ENCODE measurements at places on chromosomes 6 and 20.

DNA sequence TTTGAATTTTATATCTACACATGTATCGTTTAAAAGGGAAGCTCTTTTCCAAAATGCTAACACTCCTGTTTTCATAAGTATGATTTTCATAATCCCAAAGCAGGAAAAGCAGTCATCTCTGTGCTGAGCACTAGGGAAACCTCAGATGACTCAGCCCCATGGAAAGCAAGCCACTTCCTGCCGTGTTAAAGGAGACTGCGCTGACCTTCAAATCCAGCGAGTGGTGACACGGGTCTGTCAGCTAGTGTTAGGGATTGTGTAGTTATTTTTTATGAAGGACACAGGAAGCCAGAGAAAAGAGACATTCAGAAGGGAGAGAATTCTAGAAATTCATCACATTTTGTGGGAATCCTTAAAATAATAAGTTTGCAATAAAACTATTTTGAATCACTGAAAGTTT is 57.0 kb upstream of the CD93 start:
- DNase-seq = no peak

GRCh38 chr6:34248198-34248726 is 544 bp downstream of the SMIM29 start:
- no peak for DNase-seq

DNA sequence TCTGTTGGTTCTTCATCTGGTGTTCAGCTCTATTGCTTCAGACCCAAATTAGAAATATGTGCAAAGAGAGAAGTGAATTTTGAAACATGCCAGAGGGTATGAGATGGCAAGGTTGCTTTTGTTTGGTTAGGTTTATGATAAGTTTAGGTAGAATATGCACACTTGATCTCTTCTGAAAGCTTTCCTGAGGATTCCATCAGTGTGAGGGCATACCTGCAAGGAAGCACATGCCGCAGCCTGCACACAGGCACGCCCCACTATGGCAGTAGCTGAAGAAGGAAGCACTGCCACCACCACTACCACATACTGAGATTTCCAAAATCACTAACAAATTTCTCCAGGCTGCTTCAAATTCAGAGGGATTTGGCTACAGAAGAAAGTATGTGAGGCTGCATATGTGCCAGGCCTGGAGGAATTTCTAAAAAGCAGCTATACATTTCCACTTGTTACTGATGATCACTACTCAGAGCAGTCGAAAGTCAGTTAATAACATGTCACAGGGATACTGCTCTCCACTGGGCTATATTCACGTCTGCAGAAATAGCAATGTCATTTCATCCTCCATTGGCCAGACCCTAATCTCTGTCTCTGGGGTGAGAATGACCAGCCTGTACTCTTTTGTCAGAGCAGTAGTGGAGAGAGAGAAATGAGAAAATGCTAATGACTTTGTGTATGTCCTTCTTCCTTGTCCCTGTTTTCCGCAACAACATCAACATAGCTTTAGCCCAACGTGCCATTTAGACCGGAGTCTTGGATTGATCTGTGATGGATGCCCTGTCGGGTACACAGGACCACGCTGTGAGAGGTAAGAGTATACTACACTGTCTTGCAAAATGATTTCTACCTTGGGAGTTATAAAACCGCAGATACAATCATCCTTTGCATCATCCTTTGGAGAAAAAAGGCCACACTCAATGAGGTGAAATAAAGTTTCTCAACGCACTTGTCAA is 396.7 kb downstream of the LAMA2 start:
- no peak for DNase-seq

GRCh38 chr20:58208944-58209343 is 19.5 kb downstream of the ANKRD60 start:
- DNase-seq = no peak

DNA sequence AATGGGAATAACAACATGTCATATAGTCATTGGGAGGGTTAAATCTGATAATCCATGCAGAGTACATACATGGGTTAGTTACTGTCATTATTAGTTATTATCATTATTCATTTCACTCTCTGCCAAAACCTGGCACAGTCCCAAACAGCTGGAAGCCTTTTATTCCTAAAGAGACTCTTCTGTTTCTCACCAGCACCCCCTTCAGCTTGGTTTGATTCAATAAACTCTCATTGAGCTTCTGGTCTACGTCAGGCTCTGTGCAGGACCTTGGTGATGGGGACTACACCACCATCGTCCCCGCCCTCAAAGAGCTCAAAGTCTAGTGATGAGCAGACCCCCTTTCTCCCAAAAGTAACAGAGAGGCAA is 2.3 kb downstream of the KCNK15 start:
- DNase-seq = no peak

GRCh38 chr20:8021541-8022269 is 2.1 kb upstream of the TMX4 start:
- no peak for DNase-seq

DNA sequence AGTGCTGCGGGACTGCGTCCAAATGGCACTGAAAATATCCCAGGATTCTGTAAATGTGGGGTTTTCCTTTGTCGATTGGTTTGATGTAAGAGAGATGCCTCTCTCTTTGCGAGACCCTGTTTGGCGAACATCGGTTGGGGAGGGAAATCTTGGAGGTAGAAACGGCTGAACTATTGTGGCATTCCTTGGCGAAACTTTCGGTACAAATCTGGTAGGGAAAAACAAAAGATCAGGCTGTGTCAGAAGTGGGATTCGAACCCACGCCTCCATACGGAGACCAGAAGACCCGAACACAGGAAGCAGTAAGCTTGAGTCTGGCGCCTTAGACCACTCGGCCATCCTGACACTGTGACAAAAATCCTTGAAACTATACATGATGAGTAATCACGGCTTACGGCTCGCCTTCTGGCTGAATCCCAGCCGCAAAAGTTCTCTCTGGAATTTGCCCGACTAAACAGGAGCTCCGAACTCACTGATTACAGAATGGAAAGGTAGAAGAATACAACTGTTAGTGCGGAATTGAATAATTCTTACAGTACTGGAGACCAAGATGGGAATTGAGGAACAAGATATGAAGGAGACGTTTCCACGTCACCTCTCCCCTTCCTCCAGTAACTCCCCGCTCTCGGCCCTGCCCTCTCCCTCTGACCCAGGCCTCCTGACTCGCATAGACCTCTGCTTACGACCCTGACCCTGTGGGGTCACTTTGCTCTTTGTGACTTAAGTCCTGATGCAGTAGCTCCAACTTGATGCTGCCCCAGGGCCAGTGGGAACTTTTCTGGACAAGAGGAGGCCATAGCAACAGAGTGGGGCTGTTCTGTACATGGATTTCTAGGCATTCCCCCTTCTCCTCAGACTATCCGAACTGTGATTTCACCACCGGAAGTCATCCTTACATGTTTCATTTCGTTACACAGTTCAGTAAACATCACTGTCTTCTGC is 132.8 kb upstream of the ZNF184 start:
- no peak for DNase-seq

GRCh38 chr6:49151957-49152356 is 311.1 kb downstream of the MMUT start:
- DNase-seq = no peak

DNA sequence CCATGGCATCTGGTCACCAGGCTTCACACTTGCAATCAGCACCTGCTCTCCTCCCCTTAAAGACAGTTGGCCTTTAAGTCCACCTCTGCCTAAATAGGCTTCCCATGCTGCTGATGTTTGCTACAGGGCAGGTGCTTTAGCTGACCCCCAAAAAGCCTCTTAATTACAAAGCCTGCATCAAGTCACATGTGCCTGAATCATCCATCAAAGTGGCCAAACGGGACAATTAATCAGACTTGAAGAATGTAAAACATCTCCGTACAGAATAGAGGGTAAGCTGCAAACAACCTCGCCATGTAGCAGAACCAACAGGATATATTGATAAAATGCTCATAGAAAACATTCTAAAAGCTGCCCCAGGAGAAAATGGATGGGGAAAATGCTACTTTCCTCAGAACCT is 7.4 kb downstream of the LY86 start:
- DNase-seq = no peak

- DNase-seq = no peak
Observed at GRCh38 chr6:33699739-33700138, 11.8 kb downstream of the UQCC2 start.

DNA sequence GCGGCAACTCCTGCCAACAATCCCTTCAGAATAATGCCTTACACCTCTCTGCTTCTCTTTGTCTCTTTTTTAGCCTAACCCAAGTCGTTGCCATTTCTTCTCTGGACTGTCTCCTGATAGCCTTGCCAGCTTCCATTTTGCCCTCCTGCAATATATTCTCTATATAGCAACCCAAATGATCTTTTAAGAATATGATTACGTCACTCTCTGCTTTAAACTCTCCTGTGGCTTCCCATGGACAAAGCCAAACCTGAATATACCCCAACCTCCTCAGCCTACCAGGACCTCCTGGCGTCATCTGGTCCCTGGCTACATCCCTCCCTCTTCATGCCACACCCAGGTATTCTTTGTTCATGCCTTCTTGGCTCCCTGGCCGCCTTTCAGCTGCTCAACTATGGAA is 126.5 kb upstream of the KCNK16 start:
- DNase-seq = no peak

DNA sequence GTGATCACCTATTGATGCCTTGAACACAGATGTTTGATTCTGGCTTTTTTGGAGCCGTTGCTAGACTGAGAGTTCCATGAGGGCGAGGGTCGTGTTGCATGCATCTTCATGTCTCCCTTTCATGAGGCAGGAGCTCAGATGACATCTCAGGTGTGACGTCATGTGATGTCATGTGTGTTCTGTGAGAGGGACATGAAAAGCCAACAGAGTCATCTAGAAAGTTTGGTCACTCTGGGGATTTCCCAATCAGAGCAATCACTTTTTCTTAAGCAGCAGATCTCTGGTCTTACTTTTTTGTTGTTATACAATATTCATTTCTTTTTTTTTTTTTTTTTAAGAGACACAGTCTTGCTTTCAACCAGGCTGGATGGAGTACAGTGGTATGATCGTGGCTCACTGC is 411.8 kb downstream of the PREX1 start:
- no peak for DNase-seq

GRCh38 chr6:75204959-75205775 is 686 bp downstream of the COL12A1 start:
- DNase-seq = no peak

DNA sequence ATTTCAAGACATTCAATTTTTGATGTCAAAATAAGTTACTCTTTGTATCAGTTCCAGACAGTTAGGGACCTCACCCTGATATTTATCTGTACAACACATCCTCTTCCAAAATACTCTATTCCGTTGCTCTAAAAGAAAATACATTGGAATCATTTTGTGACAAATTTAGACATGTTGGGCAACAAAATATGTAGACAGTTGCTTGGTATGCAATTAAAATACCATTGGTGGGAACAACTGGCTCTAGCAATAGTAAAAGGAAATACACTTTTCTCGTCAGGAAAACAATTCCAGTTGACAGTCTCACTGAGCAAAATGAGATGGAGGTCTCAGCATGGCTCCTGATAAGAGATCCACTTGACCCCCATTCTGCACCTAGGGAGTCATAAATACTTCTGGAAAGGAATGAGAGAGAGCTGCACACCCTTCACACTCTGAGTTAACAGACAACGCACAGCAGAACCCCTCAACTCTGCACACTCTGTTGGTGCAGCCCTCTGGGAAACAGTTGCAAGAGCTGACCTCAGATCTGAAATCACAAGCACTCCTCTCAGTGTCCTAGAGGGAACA is 171.3 kb upstream of the NT5E start:
- no peak for DNase-seq

GRCh38 chr20:40268321-40269075 is 420.5 kb downstream of the MAFB start:
- peak; percentile 28 for DNase-seq

DNA sequence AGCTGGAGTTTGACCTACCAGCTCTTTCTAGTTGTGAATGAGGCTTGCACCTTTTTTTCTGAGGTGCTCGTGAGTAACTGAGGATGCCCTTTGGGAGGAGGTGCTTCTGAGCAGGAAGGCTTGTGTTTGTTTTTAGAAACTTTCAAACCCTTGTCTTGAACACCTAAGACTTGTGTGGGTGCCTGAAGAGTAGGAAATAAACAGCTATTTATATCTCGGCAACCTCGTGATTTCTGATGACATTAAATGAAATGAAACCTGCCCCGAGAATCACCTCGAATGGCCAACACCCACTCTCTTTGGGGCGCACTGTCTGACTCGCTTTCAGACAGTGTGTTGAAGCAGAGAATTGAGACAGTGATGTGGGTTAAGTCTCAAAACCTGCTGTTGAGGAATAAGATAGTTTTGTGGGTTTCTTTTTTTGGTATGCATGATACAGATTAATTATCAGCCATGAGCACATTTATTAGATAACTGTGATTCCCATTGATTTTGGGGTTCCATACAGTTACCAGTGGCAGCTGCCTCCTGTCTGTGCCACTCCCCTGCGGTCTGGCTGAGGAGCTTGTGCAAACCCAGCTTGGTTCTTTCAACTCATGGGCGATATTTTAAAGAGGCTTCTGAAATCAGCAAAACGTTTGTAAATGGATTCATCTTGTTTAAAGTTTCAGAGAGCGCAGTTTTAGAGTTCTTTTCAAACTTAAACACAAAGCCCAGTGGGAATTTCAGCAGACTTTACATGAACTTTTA is 8.4 kb downstream of the IRF4 start:
- no peak for DNase-seq

DNA sequence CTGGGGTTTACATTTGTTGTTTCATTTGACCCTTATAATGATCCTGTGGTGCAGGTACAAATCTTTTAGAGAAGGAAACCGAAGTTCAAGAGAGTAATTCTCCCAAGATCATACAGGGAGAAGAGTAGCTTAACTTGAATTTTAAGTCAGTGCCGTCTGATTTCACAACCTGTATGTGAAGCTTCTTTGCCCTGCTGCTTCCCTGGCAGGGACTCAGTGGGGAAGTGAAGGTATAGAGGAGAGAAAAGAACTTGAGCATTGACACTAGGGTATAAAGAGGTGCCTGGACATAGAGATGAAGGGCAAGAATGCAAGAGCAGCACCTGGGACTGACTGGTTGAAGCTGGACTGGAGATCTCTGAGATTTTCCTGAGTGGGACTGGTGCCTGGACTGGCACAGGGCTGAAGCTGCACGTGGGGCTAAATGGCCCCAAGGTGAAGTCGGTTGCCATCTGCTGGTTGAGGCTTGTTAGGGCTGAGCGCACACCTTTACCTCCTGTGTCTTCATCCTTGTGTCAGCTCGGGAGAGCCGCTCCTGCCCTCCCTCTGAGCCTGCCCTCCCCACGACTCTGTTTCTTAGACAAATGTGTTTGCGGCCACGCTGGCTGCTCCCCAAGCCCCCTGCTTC is 41.8 kb downstream of the FARS2 start:
- no peak for DNase-seq

- DNase-seq = no peak
Observed at GRCh38 chr6:36760685-36761435, 63.2 kb downstream of the RAB44 start.

All from AG09319 (cell line).